ENCODE measurements at places on chromosomes 12 and 14.

GRCh38 chr12:84069699-84070098 is 842.9 kb downstream of the SLC6A15 start:
- DNase-seq, result no peak

DNA sequence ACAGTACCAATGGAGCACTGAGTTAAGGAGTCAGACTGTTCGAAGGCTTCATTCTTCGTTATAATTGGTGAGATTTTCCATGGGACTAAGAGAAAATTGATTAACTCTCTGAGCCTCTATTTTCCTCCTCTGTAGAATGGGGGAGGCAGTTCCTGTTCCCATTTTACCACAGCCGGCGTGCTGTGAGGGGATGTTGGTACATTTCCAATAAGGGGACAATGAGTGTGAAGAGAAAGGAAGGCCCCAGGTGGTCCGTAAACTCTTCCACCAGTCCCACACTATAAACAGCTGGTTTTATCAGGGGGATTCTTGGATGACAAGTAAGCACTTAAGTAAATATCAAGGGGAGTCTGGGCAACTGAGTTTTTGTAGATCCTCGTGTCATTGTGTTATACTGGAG is 109.9 kb downstream of the DAD1 start:
- no peak for DNase-seq

- no peak for DNase-seq
These were observed 957.9 kb upstream of the USP15 start for GRCh38 chr12:61302282-61302681.

- DNase-seq, result no peak
These were observed 4.5 kb downstream of the FBLN5 start for GRCh38 chr14:91942946-91943345.

- no peak for DNase-seq
These were observed 130.8 kb upstream of the PTPRQ start for GRCh38 chr12:80313209-80313608.

- DNase-seq, result no peak
These were observed 121.7 kb upstream of the NOVA1 start for GRCh38 chr14:26719514-26719913.

Data from CD4-positive, alpha-beta T cell treated with Interleukin-2 at 100 ng/mL for 4 hours (primary cell).